NCI-H524 treated with DMSO at 0.1 percent for 48 hours (cell line): ENCODE measurements at places on chromosomes 12 and 14.

- DNase-seq = no peak
Observed at GRCh38 chr12:44253338-44253856, 417.5 kb downstream of the TMEM117 start.

DNA sequence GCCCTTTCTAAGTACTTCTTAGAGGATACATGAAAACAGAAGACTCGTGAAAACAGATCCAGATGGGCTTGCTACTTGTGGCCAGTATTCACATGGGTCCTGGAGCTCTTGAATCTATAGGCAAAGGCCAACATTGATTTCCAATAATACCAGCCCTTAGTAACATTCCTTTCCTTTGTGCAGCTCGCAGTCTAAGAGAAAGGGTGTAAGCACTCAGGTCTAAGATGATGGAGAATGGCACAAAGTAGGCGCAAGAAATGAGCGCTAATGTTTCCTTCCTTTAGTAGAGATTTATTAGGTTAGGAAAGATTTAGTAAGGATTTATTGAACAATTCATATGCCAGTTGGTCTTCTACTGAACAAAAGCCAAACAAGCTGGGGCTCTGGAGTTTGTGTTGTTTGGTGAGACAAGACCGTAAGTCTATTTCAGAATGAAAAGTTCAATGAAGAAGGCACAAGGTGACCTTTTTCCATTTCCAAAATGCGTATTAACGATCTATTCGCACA is 525 bp downstream of the RNU6-8 start:
- DNase-seq = peak; percentile 80

DNA sequence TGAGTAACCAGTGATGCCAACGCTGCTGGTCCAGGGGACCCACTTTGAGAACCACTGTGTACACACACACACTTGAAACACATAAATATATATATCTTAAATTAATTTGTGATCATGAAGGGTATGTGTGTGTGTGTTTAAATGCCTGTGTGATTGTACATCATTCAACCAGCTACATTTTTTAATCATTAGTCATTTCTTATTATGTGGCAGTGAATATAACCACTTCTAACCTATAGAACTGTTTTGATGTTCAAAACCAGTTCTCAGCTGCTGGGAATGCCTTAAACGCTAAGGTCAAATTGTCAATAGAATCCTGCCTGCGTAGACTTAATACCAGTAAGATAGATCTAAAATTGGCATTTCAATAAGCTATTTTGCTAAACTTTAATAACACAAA is 330.0 kb downstream of the SYT1 start:
- DNase-seq = no peak

GRCh38 chr14:61343991-61344405 is 22.6 kb downstream of the PRKCH start:
- DNase-seq = no peak

DNA sequence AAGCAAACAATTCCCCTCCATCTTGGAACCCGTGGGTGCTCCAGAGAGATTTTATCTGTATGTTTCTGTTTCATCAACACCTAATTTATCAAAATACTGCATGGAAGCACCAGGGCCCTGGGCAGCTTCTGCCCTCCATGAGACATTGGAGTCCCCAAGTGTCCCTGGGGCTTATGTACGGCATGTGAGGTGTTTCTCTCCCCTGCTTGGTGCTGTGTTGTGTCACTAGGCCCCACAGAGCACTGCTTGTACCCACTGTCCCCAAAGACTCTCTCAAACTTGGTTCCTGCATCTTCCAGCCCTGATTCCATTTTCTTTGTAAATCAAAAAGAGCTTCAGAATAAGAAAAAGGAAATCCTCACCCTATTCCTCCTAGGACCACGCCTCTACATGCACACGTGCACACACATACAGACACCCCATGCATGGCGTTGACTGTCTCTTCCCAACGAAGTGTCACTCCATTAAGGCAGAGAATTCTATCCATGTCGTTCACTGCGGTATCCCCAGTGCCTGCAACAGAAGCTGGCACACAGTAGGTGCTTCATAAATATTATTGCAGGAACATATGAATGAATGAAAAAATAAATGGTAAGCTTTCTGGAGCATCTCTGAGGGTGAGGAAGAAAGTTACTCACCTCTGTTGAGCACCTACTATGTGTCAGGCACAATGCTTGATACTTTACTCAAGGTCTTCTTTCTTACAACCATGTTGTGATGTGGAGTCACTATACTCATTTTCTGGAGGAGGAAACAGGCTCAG is 191.6 kb downstream of the DICER1 start:
- no peak for DNase-seq

- DNase-seq = no peak
Observed at GRCh38 chr12:79737875-79738718, 47.3 kb upstream of the PAWR start.

DNA sequence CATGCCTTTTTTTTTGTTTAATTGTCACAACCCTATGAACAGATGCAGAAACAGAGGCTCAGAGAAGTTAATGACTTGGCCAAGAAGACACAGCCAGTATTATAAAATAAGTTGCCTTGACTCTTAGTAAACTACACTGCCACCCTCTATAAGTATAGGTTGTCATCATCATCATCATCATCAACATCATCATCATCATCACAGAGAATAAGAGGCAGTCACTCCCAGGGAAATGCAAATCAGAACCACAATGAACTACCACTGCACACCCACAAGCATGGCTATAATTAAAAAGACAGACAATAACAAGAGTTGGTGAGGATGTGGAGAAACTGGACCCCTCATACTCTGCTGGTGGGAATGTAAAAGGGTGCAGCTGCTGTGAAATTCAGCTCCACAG is 23.2 kb upstream of the C12orf76 start:
- no peak for DNase-seq

GRCh38 chr12:96196781-96197180 is 2.6 kb downstream of the ELK3 start:
- DNase-seq = no peak

- peak; percentile 96 for DNase-seq
Observed at GRCh38 chr14:23694949-23695663, 58.9 kb downstream of the DHRS2 start.

DNA sequence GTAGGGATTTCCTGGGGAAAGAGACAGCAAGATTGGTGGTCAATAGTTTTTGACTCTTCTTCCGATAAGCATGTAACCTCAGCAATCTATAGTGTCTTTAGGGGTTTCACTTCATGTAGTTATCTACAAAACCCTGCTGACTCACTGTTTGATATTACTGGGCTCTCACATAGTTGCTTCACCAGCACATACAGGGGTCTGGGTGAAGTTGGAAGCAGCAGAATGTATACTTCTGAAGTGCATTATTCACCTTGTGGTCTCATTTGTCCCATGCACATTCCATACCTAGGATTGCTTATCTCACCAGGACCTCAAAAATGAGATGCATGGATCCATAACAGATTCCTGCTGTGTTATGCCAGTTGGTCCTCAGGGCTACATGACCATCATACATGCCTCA is 280.0 kb downstream of the LRIG3 start:
- no peak for DNase-seq

DNA sequence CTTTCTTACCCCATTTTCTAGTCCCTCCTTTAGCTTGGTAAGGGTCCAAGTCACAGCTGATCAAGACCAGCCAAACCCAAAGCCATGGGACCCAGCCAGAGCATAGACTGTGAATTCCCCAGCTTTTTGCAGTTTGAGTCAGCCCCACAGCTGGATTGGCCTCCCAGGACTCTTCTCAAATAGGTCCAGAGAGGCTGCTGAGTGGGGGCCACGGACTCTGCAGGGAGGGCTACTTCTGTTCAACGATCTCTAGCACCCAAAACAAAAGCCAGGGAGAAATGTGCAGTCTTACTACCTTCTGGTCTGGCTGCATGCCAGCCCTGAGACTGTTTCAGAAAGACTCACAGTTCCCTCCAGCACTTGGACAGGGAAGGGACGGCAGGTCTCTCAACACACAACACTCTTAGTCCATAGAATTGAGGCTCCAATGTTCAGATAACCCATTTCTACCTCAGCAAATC is 1.6 kb downstream of the VDR start:
- DNase-seq = no peak

DNA sequence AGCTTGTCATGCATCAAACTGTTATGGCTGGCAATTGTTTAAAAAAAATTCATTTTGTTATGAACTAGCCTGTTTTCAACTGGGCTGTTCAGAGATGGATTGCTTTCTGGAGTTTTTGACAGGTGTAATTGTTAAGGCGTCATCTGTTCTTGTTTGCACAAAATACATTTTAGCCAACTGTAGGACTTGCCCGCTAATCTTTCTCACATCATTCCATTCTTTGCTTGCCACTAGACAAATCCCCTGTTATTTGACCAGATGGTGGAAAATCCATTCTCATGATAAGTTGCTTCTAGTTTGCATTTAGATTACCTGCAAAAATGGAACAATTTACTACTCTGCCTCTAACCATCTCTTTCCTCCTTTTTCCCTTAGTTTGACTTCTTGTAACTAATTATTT is 114.3 kb downstream of the NPAS3 start:
- peak; percentile 99 for DNase-seq

DNA sequence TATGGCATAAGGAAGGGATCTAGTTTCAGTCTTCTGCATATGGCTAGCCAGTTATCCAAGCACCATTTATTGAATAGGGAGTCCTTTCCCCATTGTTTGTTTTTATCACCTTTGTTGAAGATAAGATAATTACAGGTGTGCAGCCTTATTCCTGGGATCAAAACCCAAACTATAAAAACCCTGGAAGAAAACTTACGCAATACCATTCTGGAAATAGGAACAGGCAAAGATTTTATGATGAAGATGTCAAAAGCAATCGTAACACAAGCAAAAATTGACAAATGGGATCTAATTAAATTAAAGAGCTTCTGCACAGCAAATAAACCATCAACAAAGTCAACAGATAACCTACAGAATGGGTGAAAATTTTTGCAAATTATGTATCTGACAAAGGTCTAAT is 128.5 kb upstream of the DCN start:
- no peak for DNase-seq

DNA sequence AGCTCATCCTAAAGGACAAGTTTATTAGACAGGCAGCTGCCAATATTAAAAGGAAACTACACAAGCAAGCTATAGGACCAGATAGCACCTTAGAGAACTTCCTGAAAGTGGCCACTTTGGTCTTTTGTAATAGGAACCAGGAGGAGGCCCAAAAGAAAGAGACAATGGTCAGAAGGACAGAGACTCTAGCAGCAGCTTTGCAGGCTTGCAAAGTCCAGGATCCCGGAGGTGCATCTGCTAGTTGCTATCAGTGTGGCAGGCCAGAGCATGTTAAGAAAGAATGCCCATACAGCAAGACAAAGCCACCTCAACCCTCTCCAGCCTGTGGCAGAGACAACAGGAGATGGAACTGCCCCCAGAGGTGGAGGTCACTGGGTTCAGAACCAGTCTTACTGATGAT is 23.4 kb downstream of the APOBEC1 start:
- DNase-seq = no peak

GRCh38 chr12:11834931-11835330 is 185.5 kb downstream of the ETV6 start:
- DNase-seq = no peak

DNA sequence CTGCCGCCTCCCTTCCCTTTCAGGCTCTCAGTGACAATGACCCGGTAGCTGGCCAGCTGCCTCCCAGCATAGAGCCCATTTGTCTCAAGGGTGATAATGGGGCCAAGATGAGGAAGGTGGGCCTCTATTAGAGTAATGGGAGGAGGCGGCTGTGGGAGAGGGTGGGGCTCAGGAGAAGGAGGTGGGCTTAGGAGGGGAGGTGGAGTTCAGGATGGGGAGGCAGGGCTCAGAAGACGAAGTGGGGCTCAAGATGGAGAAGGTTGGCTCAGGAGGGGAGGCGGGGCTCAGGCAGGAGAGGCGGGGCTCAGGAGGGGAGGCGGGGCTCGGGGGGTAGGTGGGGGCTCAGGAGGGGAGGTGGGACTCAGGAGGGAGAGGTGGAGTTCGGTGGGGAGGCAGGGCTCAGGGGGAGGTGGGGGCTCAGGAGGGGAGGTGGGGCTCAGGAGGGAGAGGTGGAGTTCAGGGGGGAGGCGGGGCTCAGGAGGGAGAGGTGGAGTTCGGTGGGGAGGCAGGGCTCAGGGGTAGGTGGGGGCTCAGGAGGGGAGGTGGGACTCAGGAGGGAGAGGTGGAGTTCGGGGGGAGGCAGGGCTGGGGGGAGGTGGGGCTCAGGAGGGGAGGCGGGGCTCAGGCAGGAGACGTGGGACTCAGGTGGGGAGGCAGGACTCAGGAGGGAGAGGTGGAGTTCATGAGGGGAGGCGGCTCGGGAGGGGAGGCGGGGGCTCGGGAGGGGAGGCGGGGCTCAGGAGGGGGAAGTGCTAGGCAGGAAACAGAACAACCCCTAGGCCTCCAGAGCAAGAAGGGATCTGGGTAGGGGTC is 36.8 kb downstream of the IQSEC3 start:
- DNase-seq = no peak

DNA sequence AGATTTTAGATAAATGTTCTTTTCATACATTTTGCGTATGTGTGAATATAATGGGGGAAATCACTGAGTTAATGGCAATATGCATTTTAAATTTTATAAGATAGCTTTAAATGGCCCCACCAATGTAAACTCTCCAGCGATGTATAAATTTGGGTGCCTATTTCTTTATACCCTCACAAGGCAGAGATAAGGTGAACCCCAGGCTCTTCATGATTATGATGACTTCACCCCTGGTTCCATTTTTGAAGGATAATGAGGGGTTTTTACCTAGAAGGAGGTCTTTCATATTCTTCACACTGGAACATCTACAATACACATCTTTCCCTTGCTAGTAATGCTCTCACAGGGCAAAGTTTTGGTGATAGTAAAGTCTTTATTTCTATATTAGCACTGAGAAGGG is 35.2 kb downstream of the KLRG1 start:
- no peak for DNase-seq

GRCh38 chr12:21718403-21718802 is 56.1 kb downstream of the KCNJ8 start:
- DNase-seq = no peak

DNA sequence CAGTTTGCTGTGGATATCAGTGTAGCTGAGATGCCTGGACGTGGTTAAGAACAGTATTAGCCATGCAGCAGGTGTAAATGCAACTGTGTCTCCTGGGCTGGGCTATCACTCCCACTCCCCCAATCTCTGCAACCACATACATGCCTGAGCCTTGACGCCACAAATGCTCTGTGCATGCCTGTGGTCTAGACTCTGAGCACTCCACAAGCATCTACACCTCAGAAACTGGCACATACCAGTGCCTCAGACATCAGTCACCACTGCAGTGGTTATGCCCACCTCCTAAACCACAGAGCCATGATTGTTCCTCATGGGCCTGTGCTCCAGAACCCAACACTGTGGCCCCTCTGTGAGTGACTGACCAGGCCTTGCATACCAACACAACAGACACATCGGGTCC is 226.8 kb upstream of the ALG10 start:
- no peak for DNase-seq

- no peak for DNase-seq
Observed at GRCh38 chr12:97131220-97131981, 224.3 kb downstream of the NEDD1 start.
